ENCODE measurements at places on chromosomes 1 and 21.
A peak's percentile ranks its signal among the peaks of the same experiment; 100 is the strongest.

DNA sequence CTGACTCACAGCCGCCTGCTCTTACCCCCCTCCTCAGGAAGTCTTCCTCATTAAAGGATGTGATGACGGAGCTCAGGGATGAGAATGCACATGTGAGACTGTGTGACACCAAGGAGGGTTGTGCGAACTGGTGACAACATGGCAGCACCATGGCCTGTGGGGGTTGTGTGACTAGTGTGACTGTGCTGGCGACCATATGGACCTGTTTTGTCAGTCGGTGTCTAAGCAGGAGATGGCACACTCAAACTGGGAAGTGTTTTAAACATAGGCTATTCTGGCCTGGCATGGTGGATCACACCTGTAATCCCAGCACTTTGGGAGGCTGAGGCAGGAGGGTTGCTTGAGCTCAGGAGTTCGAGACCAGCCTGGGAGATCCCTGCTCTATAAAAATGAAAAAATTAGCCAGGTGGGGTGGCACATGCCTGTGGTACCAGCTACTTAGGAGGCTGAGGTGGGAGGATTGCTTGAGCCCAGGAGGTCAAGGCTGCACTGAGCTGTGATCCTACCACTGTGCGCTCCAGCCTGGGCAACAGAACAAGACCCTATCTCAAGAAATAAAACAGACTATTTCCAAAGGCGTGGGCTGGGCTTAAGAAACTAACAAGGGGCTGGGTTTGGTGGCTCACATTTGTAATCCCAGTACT, 7.4 kb downstream of the TRNP1 start:
- DNase-seq, result no peak

DNA sequence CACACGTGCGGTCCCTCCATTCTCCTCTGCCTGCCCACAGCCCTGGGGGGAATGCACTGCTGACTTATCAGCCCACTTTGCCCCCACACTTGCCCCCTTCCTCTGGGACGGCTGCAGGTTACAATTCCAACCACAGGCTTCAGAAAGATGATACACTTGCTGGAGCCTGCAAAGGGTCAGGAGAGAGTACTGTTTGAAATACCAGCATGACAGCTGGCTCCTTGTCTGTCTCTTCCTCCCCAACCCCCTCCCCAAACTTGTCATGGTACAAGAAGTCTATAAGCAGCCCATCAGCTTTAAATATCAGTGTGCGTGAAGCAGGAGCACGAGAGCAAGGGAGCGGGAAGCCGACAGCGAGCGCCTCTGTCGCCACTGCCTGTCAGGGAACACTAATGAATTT, 62.4 kb downstream of the ERI3 start:
- DNase-seq, result no peak

GRCh38 chr1:11184973-11185372, 4.2 kb upstream of the ANGPTL7 start:
- no peak for DNase-seq

- no peak for DNase-seq
These were observed 272.9 kb downstream of the ADGRL2 start for GRCh38 chr1:82073659-82074058.

DNA sequence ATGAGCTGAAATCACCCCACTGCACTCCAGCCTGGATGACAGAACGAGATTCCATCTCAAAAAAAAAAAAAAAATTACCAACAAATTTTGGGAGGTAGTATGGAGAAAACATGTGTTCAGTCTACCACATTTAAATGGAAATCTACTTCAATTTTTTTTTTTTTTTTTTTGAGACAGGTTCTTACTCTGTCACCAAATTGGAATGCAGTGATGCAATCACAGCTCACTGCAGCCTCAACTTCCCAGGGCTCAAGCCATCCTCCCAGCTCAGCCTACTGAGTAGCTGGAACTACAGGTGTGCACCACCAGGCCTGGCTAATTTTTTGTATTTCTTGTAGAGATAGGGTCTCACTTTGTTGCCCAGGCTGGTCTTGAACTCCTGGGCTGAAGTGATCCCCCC, 82.1 kb downstream of the GFI1 start:
- no peak for DNase-seq

GRCh38 chr1:34850382-34850781, 9.2 kb downstream of the SMIM12 start:
- DNase-seq, result no peak

DNA sequence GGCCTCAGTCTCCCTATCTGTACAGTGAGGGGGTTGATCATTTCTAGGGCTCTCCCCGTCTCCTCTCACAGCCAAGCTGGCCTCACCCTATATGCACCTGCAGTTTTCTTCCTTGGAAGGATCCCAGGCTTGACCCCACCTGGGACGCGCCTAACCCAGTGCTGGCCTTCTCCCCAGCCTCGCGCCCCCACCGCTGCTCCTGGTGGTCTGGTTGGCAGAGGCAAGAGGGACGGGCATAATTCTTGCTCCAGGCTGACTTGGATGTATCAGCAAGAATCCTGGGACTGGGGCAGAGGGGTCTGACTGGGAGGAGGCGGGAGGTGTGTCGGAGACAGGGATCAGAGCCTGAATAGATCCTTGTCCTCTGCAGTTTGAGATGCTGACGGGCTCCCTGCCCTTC, 25.2 kb downstream of the RPS6KA1 start:
- DNase-seq, result no peak

- peak; percentile 53 for DNase-seq
These were observed 76.4 kb downstream of the FHAD1 start for GRCh38 chr1:15323351-15323988.

DNA sequence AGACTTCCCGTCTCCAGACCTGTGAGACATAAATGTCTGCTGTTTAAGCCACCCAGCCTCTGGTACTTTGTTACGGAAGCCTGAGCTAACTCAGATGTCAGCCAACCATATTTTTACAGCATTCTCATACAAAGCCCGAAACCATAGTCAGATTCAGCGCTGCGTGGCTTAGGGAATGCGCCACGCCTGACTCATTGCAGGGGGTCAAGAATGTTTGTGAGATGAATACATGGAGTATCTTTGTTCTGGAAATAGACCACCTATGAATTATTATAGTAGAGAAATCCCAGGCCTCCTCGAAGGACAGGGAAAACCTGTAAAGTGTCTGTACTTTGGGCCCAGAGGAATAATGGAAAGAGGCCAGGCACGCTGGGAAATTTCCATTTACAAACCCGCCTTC, 434.8 kb downstream of the CAMTA1 start:
- no peak for DNase-seq
